Activated CD4-positive, alpha-beta T cell treated with anti-CD3 and anti-CD28 coated beads, Interleukin-2, amount 10 ng/mL, durations not matched to agents 7 days and 5 days (primary cell): ENCODE measurements at places on chromosomes 16 and 17.

DNA sequence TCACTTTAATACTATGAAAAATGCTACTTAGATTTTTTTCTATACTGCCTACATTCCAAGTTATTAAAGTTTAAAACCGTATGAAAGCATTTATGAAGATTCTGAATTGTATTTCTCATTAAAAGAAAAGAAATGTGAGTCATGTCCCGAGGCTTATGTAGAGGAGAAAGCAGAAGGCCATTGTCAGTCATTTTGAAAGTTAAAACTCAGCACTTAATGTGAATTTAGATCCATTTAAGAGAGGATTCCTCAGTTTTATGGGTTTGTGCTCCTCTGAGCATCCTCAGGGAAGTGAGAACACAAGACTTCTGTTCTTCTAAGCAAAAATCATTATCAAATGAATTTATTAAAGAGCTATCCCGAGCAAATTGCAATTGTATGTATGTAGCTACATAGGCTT, 11.8 kb downstream of the C17orf75 start:
- no peak for DNase-seq

- DNase-seq = no peak
These were observed 54.9 kb downstream of the SNX11 start for GRCh38 chr17:48162306-48162934.

GRCh38 chr17:75712446-75712845, 8.8 kb upstream of the ITGB4 start:
- DNase-seq = no peak

DNA sequence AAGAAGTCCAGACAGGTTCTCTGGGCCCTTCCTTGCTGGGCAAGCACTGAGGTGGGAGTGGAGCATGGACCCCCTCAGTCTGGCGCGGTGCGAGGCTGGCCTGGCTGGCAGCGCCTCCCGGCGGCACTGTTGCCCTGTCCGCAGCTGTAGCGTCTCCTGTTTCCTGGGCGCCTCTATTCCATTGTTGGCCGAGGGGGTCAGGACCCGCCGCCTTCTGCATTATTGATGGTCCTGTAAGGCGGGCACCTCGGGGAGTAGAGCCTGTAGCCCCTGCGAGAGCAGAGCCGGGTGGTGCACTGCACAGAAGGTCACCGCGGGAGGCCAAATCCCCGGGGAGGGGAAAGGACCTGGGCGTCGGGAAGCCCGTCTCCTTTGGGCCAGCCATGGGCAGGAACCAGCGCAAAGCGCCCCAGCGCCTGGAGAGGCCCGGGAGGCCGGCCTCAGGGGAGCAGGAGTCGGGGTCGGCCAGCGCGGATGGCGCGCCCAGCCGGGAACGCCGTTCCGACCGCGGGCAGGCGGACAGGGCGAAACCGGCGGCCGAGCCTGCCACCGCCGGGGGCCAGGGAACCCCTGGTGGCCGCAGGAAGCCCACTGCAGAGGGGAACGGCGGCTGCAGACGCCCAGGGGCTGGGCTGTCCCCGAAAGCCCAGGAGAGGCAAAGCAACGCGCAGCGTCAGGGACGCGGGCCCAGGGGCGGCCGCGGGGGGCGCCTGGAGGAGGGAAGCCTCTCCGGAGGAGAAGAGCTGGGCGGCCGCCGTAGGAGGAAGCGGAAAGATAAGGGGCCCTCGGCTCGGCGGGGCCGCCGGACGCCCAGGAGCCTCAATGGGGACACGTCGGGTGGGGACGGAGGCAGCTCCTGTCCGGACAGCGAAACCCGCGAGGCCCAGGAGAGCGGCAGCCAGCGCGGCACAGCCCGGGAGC, at the start of gene MYO15B:
MYO15B (plus strand) TSS at position 126 of the 921 bp plus-strand sequence; CDS start at position 384, 258 bp downstream.
- peak; percentile 21 for DNase-seq

DNA sequence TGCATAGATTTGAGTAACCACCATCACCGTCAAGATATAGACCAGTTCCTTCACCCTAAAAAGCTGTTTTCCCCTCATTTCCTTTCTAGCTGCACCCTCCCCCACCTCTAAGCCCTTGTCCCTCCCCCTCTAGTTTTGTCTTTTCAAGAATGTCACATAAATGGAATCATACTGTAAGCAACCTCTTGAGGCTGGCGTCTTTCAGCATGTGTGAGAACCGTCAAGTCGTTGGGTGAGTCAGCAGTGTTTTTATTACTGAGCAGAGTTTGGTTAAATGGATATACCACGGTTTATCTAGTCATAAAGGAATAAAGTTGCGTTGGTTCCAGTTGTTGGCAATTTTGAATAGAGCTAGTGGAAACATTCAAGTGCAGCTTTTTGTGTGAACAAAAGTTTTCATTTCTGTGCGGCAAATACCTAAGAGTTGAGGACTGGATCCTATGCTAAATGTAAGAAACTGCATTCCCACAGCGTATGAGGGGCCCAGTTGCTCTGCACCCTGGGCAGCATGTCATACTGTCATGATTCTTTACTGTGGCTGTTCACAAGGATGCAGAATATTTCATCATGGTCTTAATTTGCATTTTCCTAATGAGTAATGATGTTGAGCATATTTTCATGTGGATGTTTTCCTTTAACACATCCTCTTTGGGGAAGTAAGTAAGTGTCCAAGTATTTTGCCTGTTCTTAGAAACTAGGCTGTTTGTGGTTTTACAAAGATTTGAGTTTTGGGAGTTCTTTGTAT, 264.3 kb downstream of the CPPED1 start:
- DNase-seq = peak; percentile 36

GRCh38 chr17:47948706-47949196, 7.4 kb downstream of the PNPO start:
- no peak for DNase-seq

- peak; percentile 59 for DNase-seq
These were observed 14.0 kb downstream of the COPZ2 start for GRCh38 chr17:48023400-48024148.

DNA sequence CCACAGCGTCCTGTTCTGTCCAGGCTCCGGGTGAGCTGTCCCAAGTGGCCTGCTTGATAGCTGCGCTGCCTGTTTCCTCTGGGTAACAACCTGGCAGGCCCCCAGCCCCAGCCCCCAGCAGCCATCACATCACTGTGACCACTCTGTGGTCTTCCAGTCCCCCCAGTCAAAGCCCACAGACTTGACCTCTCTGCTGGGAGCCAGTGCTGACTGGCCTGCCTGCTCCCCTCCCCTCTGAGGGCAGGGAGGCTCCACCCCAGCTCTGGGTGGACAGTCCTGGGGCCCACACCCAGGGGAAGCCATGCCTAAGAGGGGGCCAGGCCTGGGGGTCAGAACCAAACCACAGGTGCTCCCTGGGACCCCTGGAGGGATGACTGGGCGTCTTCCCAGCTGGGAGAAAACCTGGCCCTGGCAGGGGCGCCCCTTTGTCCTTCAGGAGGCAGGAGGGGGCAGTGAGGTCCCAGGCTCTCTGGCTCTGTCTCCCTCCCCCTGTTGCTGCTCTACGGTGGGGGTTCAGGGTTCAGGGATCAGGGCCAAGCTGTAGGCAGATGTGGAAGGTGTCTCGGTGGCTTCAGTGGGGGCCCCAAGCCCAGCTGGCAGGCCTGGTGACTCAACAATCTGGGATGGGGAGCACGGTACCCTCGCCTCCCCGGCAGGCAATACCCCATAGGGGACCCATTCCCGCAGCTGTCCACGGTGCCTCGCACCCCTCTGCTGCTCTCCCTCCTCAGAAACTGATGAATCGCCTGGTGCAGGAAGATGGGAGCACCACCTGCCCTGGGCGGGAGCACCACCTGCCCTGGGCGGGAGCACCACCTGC, 1.8 kb upstream of the SLC16A3 start:
- no peak for DNase-seq

GRCh38 chr17:72357764-72358365, 237.0 kb downstream of the SOX9 start:
- no peak for DNase-seq

DNA sequence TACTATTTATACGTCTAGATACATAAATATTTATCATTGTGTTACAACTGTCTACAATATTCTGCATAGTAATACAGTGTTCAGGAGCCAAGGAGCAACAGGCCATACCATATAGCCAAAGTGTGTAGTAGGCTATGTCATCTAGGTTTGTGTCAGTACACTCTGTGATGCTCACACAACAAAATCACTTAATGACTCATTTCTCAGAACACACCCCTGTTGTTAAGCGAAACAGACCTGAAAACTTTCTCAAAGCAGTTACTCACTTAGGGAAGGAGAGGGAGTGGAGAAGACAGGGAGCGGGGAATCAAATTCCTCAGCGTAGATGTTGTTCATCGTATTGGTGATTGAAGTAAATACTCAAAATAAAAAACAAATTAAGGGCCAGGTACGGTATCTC, 269.5 kb downstream of the STX8 start:
- DNase-seq = no peak

DNA sequence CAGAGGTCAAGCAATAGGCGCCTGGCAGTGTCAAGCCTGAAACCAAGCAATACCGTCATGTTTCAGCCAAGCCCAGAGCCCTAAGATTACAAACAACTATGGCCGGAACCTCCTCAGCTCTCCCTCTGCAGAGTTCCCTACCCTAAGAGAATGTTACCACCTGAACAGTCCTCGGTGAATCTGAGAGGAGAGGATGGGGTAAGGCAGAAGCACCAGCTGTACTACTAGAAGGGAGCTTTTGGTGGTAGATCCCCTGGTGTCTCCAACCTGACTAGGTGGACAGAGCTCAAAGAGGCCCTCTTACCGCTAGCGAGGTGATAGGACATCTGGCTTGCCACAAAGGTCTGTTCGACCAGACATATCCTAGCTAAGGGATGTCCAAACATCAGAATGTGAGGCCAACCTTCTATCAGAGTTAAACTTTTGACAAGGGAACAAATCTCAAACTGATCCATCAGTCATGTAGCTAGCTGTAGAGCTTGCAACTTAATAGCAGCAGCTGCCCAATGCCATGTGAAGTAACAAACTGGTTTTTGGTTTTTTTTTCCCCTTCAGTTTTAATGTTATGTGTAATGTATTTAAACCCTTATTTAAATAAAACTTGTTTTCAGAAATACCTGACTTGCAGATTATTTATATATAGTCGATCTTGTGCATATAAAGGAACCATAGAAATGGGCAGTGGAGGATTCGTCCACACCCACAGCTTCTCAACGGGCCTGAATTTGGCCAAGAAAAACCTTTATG, 2.5 kb downstream of the EIF1 start:
- DNase-seq = no peak

DNA sequence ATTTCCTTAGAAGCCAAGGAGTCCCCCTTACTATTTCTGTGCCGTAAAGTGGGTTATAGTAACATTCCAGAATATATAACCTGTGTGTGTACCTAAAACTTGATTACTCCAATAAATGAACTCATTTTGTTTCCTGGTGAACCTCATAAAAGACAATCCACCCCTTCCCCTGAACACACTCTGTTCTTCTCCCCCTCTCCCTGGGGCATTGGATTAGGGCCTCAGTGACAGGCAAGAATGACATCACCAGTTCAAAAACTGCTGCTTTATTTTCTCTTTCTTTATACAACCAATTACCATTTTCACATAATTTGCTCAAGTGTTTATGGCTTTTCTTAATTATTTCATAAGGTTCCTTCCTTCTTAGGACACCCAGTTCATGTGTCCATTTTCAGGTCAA, 17.4 kb downstream of the AARSD1 start:
- no peak for DNase-seq

GRCh38 chr17:74268558-74268957, 5.5 kb upstream of the DNAI2 start:
- DNase-seq = no peak

- peak; percentile 74 for DNase-seq
These were observed 1.4 kb downstream of the CENPX start for GRCh38 chr17:82021107-82021899.

GRCh38 chr17:62757500-62757951, 50.6 kb downstream of the MARCHF10 start:
- DNase-seq = no peak
